ENCODE measurements at places on chromosomes 1 and 21.

- no peak for DNase-seq
Measured at GRCh38 chr1:82264802-82265201, 464.1 kb downstream of the ADGRL2 start.

DNA sequence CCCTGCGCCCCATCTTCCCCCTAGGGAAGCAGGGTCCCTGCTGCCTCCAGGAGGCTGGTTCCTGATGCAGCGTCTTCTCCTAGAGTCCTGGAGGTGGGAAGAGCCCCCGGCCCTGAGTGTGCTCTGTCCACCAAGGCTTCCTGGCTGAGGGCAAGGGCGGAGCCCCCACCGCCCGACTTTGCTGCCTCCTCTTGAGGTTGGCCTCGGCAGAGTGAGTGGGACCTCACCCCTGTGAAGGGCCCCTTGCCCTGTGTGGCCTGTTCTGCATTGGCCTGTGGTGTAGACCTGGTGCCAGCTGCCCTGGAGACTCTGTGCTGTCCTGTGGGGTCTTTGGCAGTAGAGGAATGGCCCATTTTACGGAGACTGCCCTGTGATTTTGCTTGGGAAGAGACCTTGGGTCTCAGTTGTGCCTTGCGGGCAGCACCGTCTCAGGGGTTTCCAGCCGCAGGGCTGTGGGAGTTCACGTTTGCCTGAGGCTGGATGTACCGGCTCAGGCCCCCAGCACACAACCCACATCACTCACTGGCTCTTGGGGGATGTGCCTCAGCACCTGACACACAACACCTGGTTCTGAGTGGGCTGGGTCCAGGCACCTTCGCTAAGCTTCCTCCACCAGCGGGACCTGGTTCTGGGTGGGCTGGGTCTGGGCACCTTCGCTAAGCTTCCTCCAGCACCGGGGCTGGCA lies 73.6 kb downstream of the SKI start:
- no peak for DNase-seq

- DNase-seq = no peak
Measured at GRCh38 chr1:23122796-23123195, 45.9 kb downstream of the LUZP1 start.

- DNase-seq = no peak
Measured at GRCh38 chr1:23085696-23086095, 66.4 kb downstream of the KDM1A start.

DNA sequence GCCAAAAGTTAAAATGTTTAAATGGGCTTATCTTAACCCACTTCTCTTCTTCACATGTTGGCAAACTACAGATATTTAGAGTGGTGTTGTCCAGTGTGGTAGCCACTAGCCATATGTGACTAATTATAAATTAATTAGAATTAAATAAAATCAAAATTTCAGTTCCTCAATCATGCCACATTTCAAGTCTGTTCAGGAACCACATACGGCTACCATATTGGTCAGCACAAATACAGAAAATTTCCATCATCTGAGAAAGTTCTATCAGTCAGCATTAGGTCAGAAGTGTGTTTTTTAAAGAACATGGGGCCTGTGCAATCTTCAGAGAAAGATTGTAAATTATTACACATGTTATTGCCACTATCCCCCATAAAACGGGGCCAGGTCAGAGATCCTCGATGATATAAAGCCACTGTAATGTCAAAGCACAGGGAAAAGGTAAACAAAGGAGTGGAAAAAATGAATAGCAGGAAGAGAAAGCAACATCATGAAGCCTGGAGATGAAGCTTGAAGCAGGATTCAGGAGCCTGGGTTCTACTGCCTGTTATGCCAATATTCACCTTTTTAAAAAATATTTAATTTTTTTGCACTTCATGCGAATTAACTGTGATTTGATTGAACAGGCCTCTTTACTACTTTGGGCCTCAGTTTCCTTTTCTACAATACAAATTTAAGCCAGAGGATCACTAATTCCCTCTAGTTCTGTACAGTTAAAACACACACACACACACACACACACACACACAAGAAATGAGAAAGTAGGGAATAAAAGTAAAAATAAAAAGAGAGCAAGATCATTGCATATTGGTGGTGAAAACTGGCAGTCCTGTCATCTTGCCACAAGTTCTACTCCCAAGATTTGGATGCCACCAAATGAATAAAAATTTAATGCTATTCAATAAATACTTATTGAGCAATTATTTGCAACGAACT lies 2.3 kb downstream of the RSBN1 start:
- DNase-seq = peak; percentile 41

DNA sequence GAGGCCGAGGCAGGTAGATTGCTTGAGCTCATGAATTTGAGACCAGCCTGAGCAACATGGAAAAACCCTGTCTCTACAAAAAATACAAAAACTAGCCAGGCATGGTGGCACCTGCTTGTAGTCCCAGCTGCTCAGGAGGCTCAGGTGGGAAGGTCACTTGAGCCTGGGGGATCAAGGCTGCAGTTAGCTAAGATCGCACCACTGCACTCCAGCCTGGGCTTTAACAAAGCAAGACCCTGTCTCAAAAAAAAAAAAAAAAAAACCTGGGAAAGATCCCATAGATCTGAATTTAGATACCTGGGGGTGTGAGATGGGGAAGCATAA lies 32.9 kb downstream of the NIBAN1 start:
- no peak for DNase-seq

DNA sequence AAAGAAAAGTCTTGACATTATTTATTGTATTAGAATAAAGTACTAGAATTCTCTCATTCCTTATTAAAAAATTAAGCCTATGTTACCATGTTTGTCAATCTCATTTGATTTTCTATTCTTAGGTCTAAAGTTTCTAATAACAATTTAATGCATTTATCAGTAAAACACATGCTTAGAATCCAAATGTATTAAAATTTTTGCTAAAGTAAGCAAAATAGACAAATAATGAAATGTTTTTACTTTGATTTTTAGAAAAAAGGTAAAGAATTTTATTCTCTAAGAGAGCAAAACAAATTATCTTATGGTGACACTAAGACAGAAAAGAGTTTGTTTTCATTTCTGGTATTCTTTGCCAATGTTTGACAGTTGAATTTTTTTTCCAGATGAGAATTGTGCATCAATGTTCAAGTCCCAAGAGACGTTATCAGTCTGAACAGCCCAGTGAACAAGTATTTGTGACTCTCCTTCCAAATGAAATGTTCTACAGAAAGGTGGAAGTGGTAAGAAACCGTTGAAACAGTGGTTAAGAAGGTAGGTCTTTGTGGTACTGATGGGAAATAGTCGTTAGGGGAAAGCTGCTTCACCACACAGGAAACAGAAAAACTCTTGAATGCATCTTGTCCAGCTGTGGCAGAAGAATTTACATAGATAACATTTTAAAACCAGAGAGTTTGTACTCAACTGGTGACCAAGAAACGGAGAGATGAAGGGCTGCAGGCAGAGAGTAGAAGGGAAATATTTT lies 402.5 kb downstream of the PTPRC start:
- DNase-seq = peak; percentile 59

- DNase-seq = peak; percentile 17
Measured at GRCh38 chr1:29827237-29827750, 591.0 kb downstream of the PTPRU start.

GRCh38 chr1:233613252-233614172 lies at the start of gene KCNK1:
Gene KCNK1, plus strand, starts transcription at chr1:233614106. Its CDS starts 66 bp downstream, at chr1:233614172.
- DNase-seq = peak; percentile 86

GRCh38 chr1:1432274-1432950 lies 3.1 kb upstream of the VWA1 start:
- DNase-seq = no peak

DNA sequence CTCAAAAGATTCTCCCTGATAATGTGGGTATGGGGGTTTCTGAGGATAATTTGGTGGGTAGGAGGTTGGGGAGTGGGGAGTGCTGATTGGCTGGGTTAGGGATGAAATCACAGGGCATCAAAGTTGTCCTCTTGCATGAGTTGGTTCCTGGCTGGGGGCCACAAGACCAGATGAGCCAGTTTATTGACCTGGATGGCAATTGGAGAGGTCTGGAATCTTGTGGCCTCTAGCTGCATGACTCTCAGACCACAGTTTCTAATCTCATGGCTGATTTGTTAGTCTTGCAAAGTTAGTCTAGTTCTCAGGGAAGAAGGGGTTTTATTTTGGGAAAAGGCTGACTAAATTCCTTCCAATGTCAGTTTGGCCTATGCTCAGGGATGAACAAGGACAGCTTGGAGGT lies 3.3 kb upstream of the GBP1 start:
- no peak for DNase-seq

GRCh38 chr1:24989082-24989481 lies 59.0 kb upstream of the RUNX3 start:
- no peak for DNase-seq

- DNase-seq = no peak
Measured at GRCh38 chr1:108703939-108704338, 8.8 kb upstream of the FNDC7 start.

- peak; percentile 86 for DNase-seq
Measured at GRCh38 chr21:41926117-41926806, 27.6 kb downstream of the C2CD2 start.

DNA sequence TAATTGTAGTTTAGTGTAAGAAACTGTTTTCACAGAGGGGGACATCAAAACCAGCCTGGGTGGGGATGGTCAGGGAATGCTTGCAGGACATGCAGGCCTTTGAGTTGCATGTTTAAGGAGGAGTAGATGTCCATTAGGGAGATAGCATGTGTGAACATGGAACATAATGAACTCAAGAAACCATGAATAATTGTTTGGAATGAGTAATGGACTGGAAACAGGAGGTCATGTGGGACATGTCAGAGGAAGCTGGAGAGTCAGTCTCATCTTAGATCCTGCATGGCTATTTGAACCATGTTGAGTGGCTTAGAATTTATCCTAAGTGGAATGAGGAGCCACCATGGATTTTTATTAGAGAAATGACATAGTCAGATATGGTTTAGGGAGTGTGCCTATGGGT lies 86.4 kb downstream of the RPE65 start:
- no peak for DNase-seq

DNA sequence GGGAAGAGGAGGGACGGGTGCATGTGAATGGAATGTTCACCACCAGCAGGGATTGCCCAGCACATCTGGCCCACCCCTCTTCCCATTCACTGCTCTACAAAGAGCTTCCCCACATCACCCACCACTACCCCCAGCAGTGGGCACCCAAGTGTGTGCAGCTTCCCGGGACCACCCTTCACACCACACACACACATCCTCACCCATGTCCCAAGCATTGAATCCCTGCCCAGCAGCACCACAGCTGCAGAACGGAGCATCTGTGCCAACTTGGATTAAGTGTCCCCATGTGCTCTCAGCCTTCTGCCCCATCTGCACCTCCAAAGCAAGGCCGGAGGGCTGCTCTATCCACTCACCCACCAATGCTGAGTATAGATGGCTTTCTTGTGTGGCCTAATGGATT lies 141.4 kb downstream of the PSMG1 start:
- DNase-seq = no peak

GRCh38 chr1:33388805-33389771 lies 41.8 kb downstream of the PHC2 start:
- DNase-seq = no peak

DNA sequence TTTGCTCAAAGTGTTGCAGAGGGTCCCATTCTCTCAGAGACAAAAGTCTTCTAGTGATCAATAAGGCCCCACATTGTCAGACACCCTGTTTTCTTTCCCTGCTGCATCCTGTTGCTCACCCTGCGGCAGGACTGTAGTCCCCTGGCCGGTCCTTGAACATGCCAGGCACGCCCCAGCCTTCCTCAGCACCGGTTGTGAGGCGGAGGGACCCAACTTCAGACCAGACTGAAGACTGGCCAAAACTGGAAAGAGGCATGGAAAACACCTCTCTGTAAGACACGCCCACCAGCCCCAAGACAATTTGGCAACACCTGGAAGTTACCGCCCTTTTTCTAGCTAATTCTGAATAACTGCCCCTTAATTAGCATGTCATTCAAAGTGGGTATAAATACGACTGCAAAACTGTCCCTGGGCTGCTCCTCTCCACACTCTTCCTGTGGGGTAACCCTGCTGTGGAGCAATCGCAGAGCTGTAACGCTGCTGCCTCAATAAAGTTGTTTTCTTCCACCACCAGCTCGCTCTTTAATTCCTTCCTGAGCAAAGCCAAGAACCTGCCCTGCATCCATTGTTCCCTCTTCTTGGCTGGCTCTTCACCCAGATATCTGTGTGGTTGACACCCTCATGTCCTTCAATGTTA lies 23.8 kb downstream of the PLA2G2A start:
- no peak for DNase-seq

GRCh38 chr21:40445349-40445921 lies 401.5 kb downstream of the DSCAM start:
- no peak for DNase-seq

GRCh38 chr1:56585985-56586384 lies 6.6 kb upstream of the PLPP3 start:
- DNase-seq = no peak

- no peak for DNase-seq
Measured at GRCh38 chr21:28798798-28799197, 193.9 kb downstream of the LTN1 start.

GRCh38 chr1:59378621-59379370 lies 81.9 kb downstream of the FGGY start:
- DNase-seq = no peak

DNA sequence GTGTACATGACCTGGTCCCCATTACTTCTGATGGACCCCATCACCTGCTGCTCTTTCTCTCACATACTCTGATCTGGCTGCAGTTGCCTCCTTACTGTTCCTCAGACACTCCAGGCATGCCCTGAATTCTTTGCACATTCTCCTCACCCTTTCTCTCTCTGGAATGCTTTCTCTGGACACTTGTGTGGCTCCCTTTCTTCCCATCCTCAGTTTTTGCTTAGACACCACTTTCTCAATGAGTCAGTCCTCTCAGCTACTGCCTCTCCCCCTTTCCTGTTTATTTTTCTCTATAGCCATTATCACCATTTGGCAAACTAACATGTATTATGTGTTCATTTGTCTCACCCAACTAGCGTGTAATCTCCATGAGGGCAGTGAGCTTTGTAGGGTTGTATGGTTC lies 28.1 kb downstream of the PLXNA2 start:
- DNase-seq = no peak

DNA sequence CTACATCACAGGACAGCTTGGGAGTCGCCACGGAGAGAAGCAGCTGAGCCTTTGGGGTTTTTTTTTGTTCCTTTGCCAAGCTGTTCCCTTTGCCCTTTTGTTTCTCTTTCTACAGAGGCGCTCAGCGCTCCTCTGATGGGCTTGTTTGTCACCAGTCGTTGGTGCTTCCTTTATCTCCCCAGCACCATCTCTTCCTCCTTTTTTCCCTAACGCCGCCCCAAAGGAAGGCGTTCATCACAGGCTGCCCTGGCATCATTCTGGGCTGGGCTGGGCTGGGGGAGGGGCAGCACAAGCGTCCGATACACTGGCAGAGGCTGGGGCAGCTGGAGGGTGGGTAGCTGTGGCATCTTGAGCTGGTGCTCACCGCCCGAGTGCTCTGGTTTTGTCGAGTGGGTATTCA lies 10.5 kb downstream of the IGSF21 start:
- no peak for DNase-seq

DNA sequence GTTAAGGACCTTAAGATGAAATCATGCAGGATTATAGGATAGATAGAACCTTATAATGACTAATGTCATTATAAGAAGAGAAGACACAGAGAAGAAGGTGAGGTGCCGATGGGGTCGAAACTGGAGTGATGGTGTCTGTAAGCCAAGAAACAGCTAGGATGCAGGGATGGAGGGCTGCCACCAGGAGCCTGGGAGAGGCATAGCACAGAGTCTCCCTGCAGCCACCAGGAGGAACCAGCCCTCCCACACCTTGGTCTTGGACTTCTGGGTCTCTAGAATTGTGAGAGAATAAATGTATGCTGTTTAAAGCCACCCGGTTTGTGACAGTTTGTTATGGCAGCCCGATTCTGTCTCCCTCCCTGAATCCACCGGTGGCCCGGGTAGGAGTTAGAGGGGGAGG lies 337.2 kb upstream of the AJAP1 start:
- DNase-seq = no peak
